RWPE1 (cell line): ENCODE measurements at places on chromosomes 2 and 18.

DNA sequence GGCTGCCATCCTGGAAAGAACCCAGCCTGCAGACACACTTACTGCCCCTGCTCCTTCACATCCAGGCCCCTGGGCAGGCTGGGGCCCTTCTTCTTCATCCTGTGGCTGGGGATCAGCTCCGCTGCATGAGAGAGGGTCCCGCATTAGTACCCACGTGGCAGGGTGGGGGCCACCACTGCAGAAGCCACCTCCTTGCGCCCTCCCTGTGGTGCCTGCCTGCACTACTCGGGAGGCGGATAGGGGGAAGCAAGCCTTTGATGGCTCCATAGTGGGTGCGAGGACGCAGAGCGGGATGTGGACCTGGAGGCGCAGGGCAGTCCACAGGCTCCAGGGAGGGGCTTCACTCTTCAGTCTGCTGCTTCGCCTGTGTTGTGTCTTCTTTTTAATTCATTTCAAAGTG is 46.7 kb downstream of the GPC1 start:
- DNase-seq: no peak

GRCh38 chr18:77894060-77894459 is 644.4 kb downstream of the GALR1 start:
- no peak for DNase-seq

DNA sequence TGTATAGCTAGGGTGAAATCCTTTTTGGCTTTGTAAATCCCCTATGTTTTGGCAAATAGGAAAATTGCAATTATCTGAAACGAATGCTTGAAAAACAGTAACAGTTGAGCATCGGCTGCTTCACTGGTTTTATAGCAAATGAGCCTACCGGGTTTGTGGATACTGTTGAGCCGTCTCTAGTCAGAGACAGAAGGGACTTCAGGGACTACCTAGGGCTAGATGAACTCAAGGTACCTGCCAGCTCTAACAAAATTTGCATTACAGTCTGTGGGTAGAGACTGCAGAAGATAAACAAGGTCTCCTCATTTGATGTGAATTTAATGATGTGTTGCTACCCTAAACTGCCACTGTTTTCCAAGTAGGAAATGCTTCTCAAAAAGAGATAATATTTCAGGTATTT is 101.1 kb downstream of the EML6 start:
- no peak for DNase-seq

GRCh38 chr2:105934467-105934866 is 189.8 kb downstream of the NCK2 start:
- DNase-seq: no peak

DNA sequence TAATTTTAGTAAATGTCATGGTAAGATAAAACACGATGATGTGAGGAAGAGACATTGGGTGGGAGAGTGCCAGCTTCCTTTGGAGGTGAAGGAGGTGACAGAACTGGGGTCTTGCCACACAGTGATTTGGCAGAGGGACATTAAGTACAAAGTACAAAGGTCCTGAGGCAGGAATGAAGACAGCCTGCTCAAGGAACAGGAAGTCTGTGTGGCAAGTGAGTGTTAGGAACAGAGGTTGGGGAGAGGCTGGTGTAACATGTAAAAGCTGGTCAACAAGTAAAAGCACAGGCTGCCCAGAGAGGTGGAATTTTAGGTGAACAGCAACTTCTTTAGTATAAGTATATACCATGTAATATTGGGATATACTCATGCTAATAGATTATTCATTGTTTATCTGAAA is 73.1 kb downstream of the INPP5D start:
- DNase-seq: no peak

DNA sequence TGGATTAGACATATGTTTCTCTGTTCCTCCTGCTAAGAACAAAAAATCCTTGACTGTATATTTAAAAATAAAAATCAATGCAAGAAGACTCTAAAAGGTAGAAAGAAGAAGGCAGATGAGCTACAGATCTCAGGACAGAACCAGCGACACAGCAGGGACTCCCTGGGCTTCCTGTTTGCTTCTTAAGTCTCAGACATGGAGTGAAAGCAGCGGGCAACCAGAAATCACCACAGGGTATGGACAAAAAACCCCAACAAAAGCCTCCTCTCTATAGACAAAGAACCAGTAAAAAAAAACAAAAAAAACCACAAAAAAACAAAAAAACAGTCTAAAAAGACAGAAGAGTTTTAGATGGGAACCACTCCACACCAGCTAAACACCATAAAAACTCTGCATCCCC is 971.0 kb upstream of the GYPC start:
- no peak for DNase-seq

- no peak for DNase-seq
Measured at GRCh38 chr2:199914372-199914958, 3.4 kb downstream of the C2orf69 start.

- no peak for DNase-seq
Measured at GRCh38 chr2:203824057-203824456, 43.5 kb upstream of the CTLA4 start.

DNA sequence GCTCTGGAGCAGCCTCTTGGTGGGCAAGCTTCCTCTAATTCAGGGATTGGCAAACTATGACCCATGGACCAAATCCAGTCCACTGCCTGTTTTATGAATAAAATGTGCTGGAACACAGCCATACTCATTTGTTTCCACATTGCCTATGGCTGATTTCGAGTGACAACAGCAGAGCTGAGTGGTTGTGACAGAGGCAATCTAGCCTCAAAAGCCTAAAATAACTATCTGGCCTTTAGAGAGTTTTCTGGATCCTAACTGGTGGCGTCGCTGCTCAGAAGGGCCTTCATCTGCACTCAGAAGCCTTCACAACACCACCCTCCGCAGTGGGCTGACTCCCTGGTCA is 147.1 kb downstream of the CCBE1 start:
- DNase-seq: no peak

- no peak for DNase-seq
Measured at GRCh38 chr2:159585622-159586021, 30.7 kb downstream of the BAZ2B start.

- no peak for DNase-seq
Measured at GRCh38 chr2:8122520-8122919, 559.3 kb upstream of the ID2 start.

- no peak for DNase-seq
Measured at GRCh38 chr2:223649554-223650533, 47.7 kb upstream of the SCG2 start.

DNA sequence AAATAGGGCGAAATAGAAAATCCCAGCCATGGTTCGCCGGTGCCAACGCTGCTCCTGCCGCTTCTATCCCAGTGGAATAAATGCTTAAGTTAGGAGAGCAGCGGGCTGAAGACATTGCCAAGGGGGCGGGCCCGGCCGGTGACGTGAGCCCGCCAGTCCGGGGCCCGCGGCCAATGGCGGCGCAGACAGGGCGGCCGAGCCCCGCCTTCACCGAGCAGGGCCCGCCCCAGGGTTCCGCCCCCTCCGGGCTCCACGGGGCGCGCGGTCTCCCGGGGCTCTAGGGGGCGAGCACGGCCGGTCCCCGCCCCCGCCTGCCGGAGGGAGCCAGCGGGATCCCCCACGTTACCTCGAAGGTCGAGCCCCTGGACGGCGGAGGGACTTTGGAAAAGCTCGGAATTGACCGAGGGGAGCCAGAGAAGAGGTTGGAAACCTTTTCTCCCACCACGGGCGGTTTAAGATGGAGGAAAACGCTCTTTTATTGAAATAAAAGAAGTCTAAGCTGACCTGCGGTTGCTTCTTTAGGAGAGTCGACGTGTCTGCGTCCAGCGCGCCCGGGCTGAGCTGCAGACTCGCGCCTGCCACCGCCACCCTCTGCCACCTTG is at the start of gene EPHA4:
EPHA4 (minus strand) TSS at position 86 of the 602 bp plus-strand sequence; CDS start at position 30, 56 bp downstream.
- peak; percentile 93 for DNase-seq

DNA sequence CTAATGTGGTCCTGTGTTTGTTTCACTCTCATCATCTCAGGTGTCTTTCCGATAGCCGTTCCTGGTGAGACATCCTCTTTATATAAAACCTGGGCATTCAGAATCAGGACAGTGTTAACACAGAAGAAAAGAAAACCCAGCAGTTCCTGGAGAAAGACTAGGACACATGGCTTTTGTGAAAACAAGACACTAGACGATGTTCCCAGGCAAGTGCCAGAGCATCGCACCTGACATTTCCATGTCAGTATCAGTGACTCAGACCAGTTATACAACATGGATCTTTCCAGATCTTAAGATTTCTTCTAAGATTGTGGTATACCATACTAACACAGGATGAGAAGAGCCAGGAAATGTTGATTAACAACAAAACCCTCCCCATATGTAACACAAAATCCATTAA is 96.5 kb downstream of the RIF1 start:
- DNase-seq: no peak

- DNase-seq: no peak
Measured at GRCh38 chr18:8402237-8402636, 207.0 kb upstream of the RAB12 start.

- DNase-seq: no peak
Measured at GRCh38 chr18:23888881-23889280, 125.7 kb upstream of the TTC39C start.

- DNase-seq: no peak
Measured at GRCh38 chr18:58896734-58897508, 32.2 kb downstream of the ZNF532 start.

DNA sequence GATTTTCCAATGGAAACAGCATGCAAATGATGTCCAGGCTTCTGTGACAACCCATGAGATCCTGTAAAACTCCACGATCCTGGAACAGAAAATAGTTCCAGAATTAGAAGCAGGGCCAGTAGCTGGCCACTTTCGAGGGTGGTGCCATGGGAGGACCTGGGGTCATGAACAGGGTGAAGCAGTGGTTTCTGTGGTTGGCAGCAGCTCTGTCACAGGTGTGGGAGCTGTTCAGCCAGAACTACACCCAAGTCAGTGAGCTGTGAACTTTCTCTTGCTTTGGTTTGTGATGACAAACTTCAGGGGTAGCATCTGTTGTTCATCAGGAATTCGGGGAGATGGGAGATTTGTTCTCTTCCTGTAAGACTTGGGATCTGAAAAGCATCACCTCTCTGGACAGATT is 314.4 kb upstream of the NT5C1B start:
- no peak for DNase-seq

GRCh38 chr18:3153107-3153704 is 66.6 kb downstream of the MYOM1 start:
- DNase-seq: no peak

DNA sequence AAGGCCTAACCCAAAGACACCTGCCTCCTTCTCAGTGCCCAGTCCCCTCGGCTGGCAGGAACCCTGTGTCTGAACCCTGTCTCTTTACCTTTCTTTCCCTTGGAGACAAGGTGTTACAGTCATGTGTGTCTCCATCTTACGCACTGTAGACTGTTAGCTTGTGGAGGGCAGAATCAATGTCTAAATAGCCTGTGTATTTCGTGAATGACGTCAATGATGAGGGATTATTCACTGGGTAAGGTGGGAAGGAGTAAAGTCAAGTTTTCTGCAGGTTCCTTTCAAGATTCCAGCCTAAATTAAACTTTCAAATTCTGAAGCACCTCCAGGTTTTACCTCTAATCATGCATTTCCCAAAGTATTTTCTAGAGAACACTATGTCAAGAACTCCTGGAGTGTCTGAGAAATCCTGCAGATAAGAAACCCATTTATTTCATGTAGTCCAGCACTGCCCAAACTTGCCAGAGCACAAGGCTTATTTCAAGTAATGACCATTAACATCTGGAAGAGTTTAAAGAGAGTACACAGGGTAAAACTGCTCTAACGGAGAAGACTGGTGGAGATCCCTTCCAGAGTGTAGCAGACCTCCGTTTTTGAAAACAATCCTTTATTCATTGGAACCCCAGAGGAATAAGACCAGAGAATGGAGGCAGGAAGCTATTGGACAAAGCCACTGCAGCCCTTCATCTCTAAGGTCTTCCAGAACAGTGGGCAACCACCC is 72.8 kb downstream of the KCNF1 start:
- DNase-seq: no peak

DNA sequence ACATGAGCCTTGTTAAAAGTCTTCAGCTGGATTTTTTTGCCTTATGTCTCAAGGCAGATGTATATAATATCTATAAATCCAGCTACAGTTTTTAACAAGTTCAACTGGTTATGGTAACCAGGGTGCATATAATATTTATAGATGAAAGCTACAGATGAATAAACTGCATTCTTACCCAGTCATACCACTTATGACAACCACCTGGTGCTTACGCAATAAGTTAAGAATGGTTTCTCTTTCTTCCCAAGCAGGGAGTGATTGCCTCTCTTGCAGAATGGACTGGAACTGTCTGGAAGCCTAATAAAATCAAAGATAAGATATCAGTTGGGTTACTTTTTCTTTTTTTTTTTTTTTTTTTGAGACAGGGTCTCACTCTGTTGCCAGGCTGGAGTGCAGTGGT is 19.6 kb downstream of the DHX57 start:
- peak; percentile 45 for DNase-seq

DNA sequence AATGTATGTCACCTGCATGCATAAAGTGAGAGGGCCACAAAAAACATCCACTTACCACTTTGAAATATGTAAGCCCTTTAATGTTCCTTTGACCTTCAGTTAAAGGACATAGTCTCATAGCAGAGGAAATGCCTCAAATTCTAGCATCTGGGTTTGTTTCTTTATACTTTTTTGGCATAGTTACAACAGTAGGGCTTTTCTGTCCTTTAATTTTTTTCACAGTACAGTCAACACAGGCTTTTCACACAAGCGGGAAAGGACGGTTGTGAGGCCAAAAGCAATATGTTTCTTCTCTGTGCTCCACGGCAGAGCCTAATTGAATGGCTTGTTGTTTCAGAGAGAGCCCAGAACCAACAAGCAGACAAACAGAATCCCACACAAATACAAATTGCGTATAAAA is 57.6 kb downstream of the CRIM1 start:
- no peak for DNase-seq

DNA sequence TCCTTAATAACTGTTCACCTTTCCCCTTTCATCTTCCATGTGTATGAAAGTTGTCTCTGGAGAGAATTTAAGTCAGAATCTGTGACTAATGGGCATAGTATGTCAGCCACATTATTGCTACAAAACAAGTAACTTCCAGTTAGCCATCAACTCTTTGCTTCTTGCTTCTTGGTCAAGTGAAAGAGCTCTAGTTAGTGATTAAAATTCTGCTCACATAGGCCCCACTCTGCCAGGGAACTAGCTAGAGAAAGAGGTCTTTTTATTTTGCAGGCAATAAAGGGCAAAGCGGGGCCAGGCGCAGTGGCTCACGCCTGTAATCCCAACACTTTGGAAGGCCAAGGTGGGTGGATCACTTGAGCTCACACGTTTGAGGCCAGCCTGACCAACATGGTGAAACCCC is 64.6 kb downstream of the COLEC12 start:
- DNase-seq: no peak

- no peak for DNase-seq
Measured at GRCh38 chr18:60746491-60746890, 373.9 kb upstream of the MC4R start.

- DNase-seq: no peak
Measured at GRCh38 chr2:229996320-229996719, 72.4 kb downstream of the SLC16A14 start.

GRCh38 chr2:240277073-240277806 is 136.8 kb upstream of the OTOS start:
- no peak for DNase-seq

DNA sequence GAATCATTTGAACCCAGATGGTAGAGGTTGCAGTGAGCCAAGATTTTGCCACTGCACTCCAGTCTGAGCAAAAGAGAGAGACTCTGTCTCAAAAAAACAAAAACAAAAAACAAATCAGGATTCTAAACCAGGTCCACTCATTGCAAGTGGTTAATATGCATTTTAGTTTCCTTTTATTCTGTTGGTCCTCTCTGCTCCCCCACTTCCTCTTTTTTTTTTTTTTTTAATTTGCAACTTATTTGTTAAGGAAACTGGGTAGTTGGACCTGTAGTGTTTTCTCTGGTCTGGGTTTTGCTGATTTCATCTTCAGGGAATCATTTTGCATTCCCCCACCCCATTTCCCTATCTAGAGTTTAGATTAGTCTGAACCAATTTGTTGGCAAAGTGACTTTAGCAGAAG is 14.0 kb downstream of the FER1L5 start:
- no peak for DNase-seq

- DNase-seq: no peak
Measured at GRCh38 chr2:9326975-9327374, 96.4 kb downstream of the ITGB1BP1 start.
